ENCODE measurements at places on chromosomes 5 and 9.
A peak's percentile ranks its signal among the peaks of the same experiment; 100 is the strongest.

DNA sequence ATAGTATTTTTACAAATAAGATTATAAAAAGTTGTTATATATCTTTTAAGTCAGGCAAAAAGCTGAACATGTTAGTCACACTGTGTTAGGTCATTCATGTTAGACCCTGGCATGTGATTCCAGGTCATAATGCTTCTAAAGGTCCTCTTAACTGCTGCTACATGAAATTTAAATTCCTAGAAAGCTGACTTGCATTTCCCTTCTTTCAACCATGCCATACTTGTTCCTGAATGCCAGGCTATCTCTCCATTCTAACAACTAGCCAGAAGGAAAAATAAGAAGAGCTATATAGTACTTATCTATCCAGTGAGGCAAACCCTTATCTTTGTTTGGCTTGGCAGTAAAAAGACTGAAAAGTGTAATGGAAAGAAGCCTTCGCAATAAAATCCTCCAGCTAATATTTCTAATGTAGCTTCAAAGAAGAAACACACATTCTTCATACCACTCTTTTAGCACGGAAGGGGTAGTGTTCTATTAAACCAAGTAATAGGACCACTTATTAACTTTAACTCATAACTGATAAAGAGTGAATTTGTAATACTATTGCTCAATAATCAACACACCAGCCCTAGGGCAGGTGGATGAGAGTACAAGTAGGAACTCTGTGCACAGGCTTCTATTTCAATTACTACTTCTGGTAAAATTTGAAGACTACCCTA lies 310.2 kb downstream of the PDE4D start:
- peaks cover 4% of the 10 kb centered on the region for H3K27me3 ChIP-seq
- H3K4me1 ChIP-seq, result no peaks in the 10 kb centered on the region
- DNase-seq, result no peak

- no peak overlapping the region for H3K4me3 ChIP-seq
- H3K27ac ChIP-seq, result no peak overlapping the region
- DNase-seq, result no peak
- H3K36me3 ChIP-seq, result no peaks in the 10 kb centered on the region
- H3K27me3 ChIP-seq, result peaks cover 9% of the 10 kb centered on the region
Observed at GRCh38 chr5:169301386-169301934, 521 bp upstream of the SLIT3 start.

DNA sequence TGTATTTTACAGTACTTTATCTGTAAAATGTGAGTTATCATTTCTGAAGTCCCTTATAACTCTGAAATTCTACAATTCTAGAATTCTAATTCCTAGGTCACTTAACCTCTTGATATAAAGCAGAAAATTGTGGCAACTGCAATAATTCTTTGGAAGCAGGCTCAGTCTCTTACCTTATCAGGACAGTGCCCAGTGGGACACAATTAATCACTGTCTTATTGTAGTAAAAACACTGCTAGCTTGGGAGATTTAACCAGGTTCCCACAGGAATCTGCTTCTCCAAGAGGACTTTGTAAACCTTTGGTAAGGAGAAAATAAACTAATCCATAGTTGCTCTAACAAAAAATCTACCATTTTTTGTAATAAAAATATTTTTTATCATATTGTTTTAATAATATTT lies 18.3 kb upstream of the SPATA9 start:
- no peaks in the 10 kb centered on the region for H3K27me3 ChIP-seq
- no peak overlapping the region for H3K4me3 ChIP-seq
- H3K36me3 ChIP-seq, result no peaks in the 10 kb centered on the region
- no peak for DNase-seq
- no peak overlapping the region for H3K27ac ChIP-seq

- no peaks in the 10 kb centered on the region for H3K4me1 ChIP-seq
- H3K36me3 ChIP-seq, result no peaks in the 10 kb centered on the region
- H3K27me3 ChIP-seq, result no peaks in the 10 kb centered on the region
Observed at GRCh38 chr5:128722551-128722950, 184.5 kb upstream of the FBN2 start.

DNA sequence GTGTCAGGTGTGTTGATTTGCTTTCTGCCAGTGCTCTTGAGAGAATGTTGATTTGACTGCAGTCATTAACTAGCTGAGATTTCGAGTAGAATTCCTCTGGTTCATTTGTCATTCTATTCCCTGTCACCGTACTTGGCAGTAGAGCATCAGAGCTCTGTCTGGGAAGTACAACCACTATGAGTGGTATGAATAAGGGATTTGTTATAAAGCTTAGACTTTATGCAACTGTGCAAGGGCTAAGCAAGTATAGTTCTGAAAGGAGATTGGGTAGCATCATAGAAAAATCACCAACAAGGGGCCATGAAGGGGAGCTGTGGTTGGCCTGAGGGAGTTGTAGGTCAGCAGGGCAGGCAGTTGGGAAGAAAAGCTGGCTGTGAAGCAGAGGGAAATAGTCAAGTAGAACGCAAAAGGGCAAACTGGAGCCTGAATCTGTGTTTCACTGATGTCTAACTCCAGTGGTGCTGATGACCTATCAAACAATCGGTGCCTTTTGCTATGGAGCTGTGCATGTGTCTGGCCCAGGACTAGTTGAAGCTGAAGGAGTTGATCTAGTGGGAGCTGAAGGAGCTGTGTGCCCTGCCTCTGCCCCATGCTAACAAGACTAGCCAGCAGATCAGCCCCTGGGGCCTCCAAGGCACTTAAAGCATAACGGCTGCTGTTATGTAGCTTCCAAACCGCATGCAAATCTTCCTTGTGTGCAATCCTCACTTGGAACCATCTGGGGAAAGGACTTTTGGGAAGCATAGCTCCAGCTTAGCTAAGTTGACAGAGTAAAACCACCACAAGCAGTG lies 110.0 kb downstream of the SLC28A3 start:
- no peak for DNase-seq
- H3K27ac ChIP-seq, result no peak overlapping the region
- no peaks in the 10 kb centered on the region for H3K36me3 ChIP-seq
- peaks cover 5% of the 10 kb centered on the region for H3K27me3 ChIP-seq

GRCh38 chr9:88833946-88834345 lies 157.3 kb upstream of the S1PR3 start:
- peaks cover 22% of the 10 kb centered on the region for H3K4me1 ChIP-seq
- H3K36me3 ChIP-seq, result no peaks in the 10 kb centered on the region
- no peak overlapping the region for H3K4me3 ChIP-seq
- no peak for DNase-seq

GRCh38 chr5:93593476-93594131 lies 10.6 kb downstream of the NR2F1 start:
- peaks cover 74% of the 10 kb centered on the region for H3K27me3 ChIP-seq
- no peaks in the 10 kb centered on the region for H3K36me3 ChIP-seq
- H3K4me3 ChIP-seq, result no peak overlapping the region
- no peaks in the 10 kb centered on the region for H3K4me1 ChIP-seq

- H3K27me3 ChIP-seq, result peaks cover 6% of the 10 kb centered on the region
- no peak for DNase-seq
- no peaks in the 10 kb centered on the region for H3K4me1 ChIP-seq
- H3K4me3 ChIP-seq, result no peak overlapping the region
- no peak overlapping the region for H3K27ac ChIP-seq
Observed at GRCh38 chr9:126647585-126648411, 34.1 kb downstream of the LMX1B start.

DNA sequence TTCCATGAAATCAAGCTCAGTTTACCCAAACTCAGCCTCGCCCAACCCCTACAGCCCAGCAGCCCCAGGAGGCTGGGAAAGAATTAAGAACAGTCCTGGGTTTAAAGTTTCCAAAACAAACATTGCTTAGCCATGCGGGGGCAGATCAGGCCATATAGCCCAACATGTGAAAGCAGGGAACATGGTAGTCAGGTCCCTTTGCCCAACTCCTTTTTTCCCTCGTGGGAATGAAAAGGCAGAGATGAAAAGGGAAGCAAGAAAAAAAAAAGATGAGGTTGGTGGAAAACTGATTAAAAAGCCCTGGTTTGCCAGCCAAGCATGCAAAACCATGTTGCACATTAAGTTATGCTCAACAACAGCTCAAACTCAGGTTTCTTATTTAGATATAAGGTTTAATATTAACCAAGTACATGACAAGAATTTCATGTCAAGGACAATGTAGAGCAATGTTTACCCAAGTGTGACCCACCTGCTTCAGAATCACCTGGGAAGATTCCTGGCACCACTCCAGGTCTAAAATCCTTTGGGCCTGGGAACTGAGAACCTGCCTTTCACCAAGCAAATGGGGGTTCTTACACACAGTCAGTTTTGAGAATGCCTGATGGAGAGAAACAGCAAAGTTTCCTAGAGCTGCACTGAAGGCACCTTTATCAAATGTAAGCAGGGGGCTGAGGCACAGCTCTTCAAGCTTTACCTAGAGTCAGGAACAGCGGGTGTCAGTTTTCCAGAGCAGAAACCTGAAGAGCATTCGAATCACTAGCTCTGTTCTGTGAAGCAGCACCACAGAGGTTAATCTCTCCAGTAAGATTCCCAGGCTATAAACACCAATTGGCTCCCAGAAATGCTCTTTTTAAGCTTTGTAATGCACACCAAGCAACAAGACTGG lies 1.7 kb downstream of the FREM1 start:
- no peak overlapping the region for H3K4me3 ChIP-seq
- H3K27ac ChIP-seq, result no peak overlapping the region
- H3K27me3 ChIP-seq, result peaks cover 2% of the 10 kb centered on the region
- H3K36me3 ChIP-seq, result no peaks in the 10 kb centered on the region
- no peaks in the 10 kb centered on the region for H3K4me1 ChIP-seq

GRCh38 chr9:1008216-1008615 lies 31.8 kb downstream of the DMRT3 start:
- H3K27ac ChIP-seq, result no peak overlapping the region
- peaks cover 4% of the 10 kb centered on the region for H3K4me1 ChIP-seq
- DNase-seq, result no peak

DNA sequence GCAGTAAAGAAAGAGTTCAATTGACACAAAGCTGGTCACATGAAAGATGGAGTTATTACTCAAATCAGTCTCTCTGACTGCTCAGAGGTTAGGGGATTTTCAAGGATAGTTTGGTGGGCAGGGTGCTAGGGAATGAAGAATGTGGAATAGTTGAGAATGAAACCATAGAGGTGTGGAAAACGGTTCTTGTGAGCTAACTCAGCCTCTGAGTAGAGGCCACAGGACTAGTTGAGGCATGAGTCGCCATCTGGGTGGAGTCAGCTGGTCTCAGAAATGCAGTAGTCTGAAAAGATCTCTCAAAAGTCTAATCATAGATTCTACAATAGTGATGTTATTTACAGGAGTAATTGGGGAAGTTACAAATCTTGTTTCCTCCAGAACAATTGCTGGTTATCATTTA lies 178.9 kb upstream of the SPEF2 start:
- no peaks in the 10 kb centered on the region for H3K27me3 ChIP-seq
- no peak for DNase-seq
- no peaks in the 10 kb centered on the region for H3K4me1 ChIP-seq
- no peaks in the 10 kb centered on the region for H3K36me3 ChIP-seq

GRCh38 chr5:156400231-156400986 lies 73.4 kb downstream of the SGCD start:
- H3K27me3 ChIP-seq, result no peaks in the 10 kb centered on the region
- no peaks in the 10 kb centered on the region for H3K4me1 ChIP-seq
- no peaks in the 10 kb centered on the region for H3K36me3 ChIP-seq
- DNase-seq, result no peak

- peak overlapping the region; percentile 97 for H3K27ac ChIP-seq
- no peaks in the 10 kb centered on the region for H3K36me3 ChIP-seq
- no peaks in the 10 kb centered on the region for H3K27me3 ChIP-seq
- H3K4me3 ChIP-seq, result peak overlapping the region; percentile 47
- peak; percentile 39 for DNase-seq
Observed at GRCh38 chr5:40409601-40410000, 270.1 kb upstream of the PTGER4 start.

DNA sequence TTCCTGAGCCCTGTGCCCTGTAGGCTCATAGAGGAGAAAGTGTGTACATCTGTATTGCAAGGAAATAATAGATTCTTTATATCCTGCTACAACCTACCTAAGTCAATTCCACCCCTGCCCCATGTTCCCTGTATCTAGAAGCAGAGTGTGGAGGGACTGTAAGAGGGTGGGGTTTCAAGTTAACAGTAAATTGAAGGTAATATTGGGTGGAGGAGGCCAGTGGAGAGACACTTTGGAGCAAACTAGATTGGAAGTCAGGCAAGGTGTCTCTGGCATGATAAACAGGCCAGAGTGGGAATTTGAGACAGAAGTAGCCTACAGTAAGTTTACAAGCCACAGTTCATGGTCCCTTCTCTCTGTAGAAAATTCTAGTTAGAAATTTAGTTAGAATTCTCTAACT lies 2.3 kb upstream of the HEMGN start:
- H3K4me3 ChIP-seq, result no peak overlapping the region
- H3K4me1 ChIP-seq, result peaks cover 19% of the 10 kb centered on the region
- no peaks in the 10 kb centered on the region for H3K36me3 ChIP-seq
- no peak overlapping the region for H3K27ac ChIP-seq

DNA sequence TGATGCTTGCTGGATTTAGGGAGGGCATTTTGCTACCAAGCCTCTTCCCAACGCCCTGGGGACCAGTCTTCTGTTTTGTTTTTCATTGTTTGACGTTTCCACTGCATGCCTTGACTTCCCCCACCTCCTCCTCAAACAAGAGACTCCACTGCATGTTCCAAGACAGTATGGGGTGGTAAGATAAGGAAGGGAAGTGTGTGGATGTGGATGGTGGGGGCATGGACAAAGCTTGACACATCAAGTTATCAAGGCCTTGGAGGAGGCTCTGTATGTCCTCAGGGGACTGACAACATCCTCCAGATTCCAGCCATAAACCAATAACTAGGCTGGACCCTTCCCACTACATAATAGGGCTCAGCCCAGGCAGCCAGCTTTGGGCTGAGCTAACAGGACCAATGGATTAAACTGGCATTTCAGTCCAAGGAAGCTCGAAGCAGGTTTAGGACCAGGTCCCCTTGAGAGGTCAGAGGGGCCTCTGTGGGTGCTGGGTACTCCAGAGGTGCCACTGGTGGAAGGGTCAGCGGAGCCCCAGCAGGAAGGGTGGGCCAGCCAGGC lies 23.0 kb downstream of the PCDHGC5 start:
- DNase-seq, result no peak
- H3K27ac ChIP-seq, result no peak overlapping the region
- peaks cover 3% of the 10 kb centered on the region for H3K4me1 ChIP-seq
- H3K4me3 ChIP-seq, result no peak overlapping the region

DNA sequence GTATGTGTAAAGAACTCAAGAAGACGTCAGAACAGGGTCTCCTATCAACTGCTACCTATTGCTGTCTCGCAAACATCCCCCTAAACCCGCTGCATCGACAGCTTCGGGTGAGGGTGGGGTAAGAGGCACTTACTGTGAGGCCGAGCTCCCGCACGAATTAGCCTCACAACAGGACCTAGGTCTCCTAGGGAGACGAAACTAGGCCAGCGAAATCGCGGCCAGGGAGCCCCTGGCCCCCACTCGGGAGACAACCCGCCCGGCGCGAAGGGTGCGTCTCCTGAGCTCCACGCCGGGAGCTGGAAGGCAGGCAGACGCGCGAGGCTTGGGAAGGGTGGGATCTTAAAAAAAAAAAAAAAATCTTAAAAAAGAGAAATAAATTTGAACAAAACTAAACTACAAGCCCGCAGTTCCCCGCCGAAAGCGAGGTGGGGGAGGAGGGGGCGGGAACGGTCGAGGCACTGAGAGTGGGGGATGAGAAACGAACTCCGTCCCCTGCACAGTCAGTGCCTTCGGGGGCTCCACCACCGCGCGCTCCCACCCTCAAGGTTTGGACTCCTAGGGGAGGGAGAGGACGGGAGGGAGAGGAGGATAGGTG lies 33.0 kb upstream of the NFIB start:
- no peaks in the 10 kb centered on the region for H3K4me1 ChIP-seq
- H3K4me3 ChIP-seq, result no peak overlapping the region
- H3K27me3 ChIP-seq, result peaks cover 75% of the 10 kb centered on the region
- no peak for DNase-seq

Data from T-cell (primary cell).